ENCODE measurements at places on chromosomes 3 and 15.

GRCh38 chr15:35078221-35078915, 6.7 kb downstream of the NANOGP8 start:
- no peak for DNase-seq

- no peak for DNase-seq
These were observed 11.4 kb upstream of the PRR20G start for GRCh38 chr3:127299276-127299675.

- no peak for DNase-seq
These were observed 106.3 kb downstream of the LSM3 start for GRCh38 chr3:14284694-14285547.

DNA sequence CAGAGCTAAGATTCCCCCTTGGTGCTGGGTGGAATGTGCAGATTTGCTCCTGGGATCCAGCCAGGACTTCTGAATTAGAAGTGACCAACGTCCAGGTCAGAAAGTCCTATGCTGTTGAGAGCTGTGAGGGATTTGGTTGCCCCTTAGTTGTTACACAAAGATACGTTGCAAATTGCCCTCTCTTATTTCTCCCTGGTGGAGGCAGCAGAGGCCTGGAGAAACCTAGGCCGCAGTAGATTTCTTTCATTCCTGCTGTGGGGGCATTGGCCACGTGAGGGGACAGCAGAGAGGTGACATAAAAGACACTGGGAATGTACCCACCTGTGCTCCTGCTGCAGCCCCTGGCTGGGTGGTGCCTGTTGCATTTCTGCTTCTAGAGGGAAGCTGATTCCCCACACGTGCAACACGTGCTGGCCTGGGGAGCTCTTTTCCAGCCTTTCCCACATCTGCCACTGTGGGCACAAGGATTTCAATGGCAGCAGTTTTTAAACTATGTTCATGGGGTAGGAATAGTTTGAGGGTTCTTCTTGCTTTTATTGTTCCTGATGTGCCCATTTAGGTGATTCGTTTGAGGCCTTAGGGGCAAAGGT, 65.7 kb downstream of the SYNM start:
- no peak for DNase-seq

- no peak for DNase-seq
These were observed 897 bp upstream of the TLE3 start for GRCh38 chr15:70098461-70099166.

- no peak for DNase-seq
These were observed 38.9 kb downstream of the ZNF710 start for GRCh38 chr15:90039996-90040395.

GRCh38 chr15:61404567-61404966, 175.5 kb upstream of the RORA start:
- DNase-seq: no peak

DNA sequence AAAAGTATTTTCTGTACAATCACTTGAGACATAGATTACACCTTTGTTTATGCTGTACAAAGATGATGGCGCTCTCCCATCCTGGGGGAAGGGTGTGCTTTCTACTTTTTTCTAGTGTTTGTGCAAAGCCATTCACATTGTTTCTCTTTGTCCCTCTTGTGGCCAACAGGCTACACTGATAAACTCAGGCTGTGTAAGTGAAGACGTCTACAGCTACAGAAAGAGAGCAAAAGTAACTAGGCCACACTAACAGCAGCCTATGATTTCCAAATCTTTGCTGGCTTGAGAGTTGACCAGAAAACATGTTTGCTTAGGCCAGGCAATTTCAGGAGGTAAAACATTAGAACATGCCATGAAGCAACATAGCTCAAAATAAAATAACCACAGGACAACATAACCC, 75.1 kb downstream of the FOXB1 start:
- no peak for DNase-seq

All from activated naive CD8-positive, alpha-beta T cell treated with anti-CD3 and anti-CD28 coated beads, Interleukin-2, amount 10 ng/mL, durations not matched to agents 7 days and 5 days (primary cell).